ENCODE measurements at places on chromosomes 4 and X.
A peak's percentile ranks its signal among the peaks of the same experiment; 100 is the strongest.

- no peak for DNase-seq
These were observed 21.2 kb upstream of the SMIM20 start for GRCh38 chr4:25892796-25893195.

GRCh38 chr4:1239141-1239949 is 9.6 kb downstream of the CTBP1 start:
- no peak for DNase-seq

- no peak for DNase-seq
These were observed 404.7 kb upstream of the CNKSR2 start for GRCh38 chrX:20969565-20969964.

DNA sequence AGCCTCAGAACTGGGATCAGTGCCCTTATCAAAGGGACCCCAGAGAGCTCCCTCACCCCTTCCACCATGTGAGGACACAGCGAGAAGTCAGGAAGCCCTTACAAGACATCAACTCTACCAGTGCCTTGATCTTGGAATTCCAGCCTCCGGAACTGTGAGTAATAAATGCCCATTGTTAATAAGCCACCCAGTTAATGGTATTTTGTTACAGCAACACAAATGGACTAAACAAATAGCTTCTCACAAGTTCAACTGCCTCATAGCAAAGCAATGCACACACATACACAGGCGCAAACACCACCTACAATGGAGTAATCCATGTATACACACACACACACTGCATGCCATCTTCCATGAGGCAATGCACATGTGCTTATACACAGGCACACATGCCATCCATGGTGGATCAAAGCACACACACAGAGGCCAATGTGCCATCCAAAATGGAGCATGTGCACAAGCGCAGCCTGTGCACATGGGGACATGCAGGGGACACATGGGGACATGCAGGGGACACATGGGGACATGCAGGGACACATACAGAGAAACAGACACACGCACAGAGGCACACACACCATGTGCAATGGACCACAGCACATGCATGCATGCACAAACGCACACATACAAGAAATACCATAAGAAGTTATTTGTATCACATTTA is 137.6 kb upstream of the TBL1X start:
- DNase-seq, result no peak

GRCh38 chr4:63841266-63841665 is 568.0 kb downstream of the TECRL start:
- no peak for DNase-seq

- DNase-seq, result no peak
These were observed 117.9 kb upstream of the HS3ST1 start for GRCh38 chr4:11546391-11547175.

DNA sequence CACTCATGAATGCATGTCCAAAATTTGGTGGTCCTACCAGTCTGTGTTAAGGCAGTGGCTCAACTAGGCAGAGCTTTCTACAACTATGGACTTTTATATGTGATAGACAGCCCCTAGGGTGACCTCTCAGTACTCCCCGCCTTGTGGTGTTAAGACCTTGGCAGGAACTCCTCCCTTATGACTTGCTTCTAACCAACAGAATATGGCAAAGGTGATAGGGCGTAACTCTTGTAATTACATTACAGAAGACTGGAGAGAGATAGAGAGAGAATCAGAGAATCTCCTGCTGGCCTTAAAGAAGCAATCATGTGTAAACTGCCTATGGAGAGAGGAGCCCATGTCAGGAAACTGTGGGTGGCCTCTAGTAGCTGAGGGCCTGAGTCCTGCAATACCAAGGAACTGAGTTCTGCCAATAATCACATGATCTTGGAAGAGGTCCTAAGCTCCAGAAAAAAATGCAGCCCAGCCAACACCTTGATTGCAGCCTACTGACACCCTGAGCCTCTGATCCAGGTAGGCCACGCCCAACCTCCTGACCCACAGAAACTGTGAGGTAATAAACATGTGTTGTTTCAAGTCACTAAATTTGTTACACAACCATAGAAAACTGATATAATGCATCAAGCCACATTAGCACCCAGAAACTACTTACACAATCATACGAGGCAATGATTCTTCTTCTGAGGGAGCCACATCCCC is 68.9 kb downstream of the INPP4B start:
- no peak for DNase-seq

GRCh38 chr4:133145241-133145640 is 3.9 kb upstream of the PCDH10 start:
- no peak for DNase-seq

DNA sequence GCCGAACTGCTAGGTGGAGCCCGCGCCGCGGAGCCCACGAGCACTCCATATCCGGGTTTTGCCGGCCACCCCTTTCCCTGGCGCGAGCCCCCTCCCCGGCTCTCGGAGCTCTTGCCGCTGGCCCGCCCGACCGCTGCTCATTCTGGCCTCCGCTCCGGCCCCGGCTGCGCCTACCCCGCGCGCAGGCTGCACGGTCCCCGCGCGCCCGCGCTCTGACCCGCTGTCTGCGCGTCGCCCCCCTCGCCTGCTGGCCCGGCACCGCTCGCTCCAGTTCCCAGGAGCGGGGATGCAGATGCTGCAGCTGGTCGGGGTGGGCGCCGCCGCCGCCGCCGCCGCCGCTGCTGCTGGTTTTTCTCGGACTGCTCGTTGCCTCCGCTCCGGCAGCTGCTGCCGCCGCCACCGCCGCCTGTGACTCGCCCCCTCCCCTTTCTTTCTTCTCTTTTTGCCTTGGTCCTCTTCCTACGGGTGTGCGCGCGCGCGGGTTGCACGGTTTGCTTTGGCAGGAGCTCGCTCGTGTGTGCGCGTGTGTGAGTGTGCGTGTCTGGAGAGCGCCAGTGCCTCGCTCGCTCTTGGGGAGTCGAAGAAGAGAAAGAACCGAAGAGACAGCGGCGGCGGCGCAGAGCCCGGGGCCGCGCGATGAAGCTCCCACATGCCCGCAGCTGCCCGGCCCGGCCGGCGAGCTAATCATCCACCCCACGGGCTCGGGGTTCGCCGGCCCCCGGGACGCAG is at the start of gene ADGRL3:
Gene ADGRL3 (plus strand): TSS at position 140 of the 729 bp plus-strand sequence.
- peak; percentile 50 for DNase-seq

DNA sequence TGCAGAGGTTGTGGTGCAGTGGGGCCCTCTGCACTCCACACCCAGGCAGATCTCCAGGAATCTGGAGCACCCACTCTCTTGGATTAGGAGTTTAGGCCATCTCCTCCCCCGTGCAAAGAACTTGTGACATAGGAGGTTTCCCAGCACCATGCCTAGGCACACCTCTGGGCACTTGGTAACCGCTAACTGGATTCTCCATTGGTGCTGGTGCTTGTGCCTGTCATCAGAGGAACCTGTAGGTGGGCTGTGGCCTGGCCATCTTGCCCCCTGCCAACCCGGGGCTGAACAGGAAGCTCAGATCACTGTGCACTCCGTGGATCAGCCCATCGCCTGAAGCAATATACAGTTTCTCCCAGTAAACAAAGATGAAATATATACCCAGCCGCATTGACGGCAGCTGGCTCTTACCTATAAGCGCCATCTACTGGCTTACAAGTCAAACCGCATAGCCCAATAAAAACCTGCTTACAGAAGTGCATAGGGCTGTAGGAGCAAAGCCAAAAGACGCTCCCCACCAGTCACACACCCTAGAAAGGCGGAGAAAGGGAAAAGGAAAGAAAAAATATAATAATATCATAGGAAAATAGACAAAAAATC is 19.1 kb upstream of the TEX13B start:
- peak; percentile 29 for DNase-seq

GRCh38 chrX:107273795-107274194 is 67.4 kb downstream of the DNAAF6 start:
- DNase-seq, result no peak

GRCh38 chr4:16224264-16225166 is 1.8 kb downstream of the TAPT1 start:
- no peak for DNase-seq

- peak; percentile 64 for DNase-seq
These were observed 34.6 kb downstream of the PDLIM5 start for GRCh38 chr4:94486372-94486801.

DNA sequence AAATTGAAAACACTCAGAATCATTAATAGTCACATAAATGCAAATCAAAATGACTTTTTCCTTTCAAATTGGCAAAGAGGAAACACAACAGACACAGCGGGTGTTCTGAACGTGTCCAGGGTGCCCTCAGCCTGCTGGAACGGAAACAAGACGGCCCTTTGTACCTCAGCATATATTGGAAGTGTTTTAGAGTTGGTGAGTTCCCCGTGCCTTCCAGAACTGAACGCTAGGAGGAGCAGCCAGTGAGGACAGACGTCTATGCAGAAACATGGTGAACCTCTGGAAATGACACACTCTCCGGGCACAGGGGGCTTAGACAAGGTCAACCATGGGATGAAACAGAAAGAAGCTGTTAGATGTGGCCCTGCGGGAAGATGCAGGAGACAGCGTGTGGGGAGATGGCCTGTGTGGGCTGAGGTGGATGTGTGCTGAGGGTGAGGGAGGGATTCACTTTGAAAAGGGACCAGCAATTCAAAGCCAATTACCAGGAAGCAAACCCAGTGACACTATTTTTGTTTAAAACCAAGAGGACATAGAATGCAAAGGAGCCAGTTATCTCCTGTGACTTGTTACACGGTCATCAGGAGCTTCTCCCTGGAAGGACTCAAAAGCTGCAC is 40.4 kb downstream of the RNF212 start:
- DNase-seq, result peak; percentile 59

- no peak for DNase-seq
These were observed 13.4 kb upstream of the DHRSX start for GRCh38 chrX:2514131-2514530.

- no peak for DNase-seq
These were observed 17.3 kb downstream of the KDM6A start for GRCh38 chrX:44890247-44890646.

DNA sequence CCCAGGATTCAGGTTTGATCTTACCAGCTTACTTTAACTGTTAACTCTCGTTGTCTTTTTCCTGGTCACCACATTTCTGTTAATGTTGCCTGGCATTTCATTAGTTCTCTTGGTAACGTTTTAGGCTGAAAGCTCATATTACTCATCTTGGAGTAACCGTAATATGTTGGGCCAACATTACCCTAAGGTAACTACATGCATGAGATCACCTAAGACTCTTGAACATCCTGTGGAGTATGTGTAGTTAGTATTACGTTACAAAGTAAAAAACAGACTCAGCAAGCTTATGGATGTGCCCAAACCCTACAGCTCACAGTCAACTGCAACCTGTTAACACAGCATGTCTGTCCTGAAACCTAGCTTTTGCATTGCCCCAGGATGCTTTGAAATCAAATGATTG is 203.3 kb upstream of the HS3ST1 start:
- no peak for DNase-seq

DNA sequence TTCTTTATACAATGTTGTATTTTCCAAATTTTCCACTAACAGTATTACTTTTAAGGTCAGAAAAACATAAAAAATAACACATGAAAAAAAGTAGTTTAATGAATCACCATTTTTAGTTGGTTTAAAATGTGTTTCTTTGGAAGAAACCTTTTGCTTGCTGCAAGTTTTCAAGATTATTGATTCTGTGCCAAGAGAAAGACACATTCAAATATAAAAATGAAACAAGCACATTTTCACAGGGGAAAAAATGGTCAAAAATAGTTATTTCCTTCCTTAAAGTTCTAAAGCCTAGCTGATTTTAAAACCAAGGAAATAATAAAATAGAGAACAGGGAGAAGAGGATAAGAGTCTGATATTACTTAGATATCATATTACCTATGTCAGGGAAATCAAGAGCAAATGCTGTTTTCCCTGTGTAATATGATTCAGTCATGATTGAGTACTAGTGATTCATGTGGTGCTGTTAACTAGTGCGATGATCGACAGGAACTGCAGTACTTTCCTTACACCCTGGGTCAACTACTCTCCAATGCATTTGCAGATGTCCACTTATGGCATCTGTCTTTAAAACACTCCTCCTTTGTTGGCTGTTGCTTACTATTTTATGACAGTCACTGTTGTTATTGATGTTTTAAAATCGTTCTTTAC is 103.8 kb downstream of the CAMK2D start:
- peak; percentile 52 for DNase-seq

GRCh38 chrX:100994352-100995281 is 25.1 kb downstream of the ARL13A start:
- DNase-seq, result peak; percentile 9

- no peak for DNase-seq
These were observed 1582.4 kb downstream of the PCDH18 start for GRCh38 chr4:135949931-135950330.

DNA sequence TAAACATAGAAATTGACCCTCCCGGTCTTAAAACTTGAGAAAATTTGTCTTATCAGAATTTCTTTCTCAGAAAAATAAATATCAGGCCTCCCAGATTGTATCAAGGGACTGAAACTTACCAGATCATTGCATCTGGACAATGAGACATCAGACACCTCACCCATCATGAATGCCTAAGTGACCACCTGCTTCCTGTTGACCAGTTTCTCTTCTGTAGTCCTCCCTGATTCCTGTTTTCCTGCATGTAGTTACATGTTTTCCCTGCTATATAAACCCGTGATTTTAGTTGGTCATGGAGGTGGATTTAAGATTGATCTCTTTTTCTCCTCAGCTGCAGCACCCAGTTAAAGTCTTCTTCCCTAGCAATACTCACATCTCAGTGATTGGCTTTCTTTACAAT is 548.1 kb downstream of the PPP4R3C start:
- DNase-seq, result no peak

DNA sequence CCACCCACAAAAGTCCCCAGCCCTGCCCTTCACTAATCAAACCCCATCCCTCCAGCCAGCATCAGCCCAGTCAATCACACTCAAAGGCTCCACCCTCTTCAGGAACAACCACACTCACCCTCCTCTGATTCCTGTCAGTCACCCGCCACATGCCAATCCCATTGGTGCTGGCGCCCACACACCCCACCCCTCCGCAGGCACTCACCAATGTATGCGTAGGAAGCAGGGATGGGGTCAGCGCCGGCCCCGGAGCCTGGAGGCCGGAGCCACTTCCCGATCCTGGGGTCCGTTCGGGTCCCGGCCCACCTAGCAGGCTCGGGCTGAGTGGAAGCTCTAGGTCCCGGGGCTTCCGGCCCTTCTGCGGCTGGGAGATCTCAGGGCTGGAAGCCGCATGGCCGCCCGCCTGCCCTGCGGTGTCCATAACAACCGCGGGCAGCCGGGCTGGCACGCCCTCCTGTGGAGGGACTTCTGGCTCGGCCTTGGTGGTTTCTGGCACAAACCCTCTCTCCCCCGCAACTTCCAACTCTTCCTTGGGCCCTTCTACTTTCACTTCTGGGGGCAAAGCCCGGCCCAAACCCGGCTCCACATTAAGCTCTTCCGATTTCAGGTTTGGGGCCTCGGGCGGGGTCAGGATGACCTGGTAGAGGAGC is 7.9 kb upstream of the CFP start:
- DNase-seq, result peak; percentile 54

DNA sequence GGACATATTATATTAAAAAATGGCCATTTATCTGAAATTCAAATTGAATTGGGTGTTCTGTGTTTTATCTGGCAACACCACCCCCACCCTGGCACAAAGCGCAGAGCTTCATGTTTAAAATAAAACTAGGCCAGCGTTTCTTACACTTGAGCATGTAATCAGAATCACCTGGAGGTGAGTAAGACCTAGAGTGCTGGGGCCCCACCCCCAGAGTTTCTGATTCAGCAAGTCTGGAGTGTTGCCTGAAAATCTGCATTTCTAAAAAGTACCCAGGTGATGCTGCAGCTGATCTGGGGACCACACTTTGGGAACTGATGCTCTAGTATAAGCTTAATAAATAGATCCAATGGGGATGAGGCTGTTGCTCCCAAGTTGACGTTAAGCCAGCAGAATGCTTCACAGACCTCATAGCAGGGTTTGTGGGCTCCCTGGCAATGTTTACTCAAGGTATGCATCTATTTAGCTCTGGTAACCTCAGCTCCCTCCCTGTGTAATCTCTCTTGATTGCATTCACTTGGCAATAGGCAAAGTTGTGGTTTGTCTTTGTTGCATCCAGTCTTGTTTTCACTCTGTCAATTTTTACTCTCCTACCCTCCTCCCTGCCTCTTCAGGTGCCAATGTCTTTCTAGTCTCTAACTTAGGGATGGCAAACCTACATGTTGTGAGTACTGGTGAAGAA is 99.8 kb upstream of the TEX13D start:
- DNase-seq, result no peak
